ENCODE measurements at places on chromosomes 4 and X.

- DNase-seq = peak; percentile 26
Observed at GRCh38 chrX:149527705-149528104, 13.1 kb upstream of the EOLA1 start.

DNA sequence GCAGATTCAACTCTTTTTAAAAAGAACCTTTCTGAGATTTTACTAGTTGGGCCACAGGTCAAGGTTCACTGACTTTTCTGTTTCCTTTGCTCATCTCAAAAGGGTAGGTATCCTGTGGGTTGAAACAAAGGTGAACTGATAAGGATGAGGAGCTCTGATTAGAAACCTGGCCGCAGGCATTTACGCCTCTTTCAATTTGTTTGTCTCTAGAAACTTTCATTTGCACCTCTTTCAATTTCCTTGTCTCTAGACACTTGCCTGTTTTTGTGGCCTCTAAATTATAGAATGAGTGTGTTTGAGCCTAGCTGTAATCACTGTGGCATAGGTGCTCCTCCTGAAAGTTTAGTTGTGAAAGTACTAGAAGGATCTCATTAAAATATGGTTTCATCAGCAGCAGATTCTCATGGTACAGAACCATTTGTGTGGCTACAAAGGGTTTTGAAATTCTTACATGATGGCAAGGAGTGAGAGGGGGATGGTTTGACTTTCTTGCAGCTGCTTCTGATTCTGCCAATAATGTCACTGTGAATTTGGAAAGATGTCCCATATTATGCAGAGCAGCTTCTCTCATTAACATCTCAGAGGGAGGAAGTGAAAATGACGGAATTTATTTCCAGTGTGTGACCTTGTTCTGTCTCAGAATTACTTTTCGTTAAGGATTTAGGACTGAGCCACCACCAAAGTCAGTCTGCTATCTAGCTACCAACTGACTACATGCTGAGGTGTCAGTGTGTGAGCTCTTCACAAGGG lies 142.2 kb downstream of the SH2D1A start:
- DNase-seq = no peak

GRCh38 chr4:175823015-175823742 lies 11.1 kb upstream of the GPM6A start:
- no peak for DNase-seq

DNA sequence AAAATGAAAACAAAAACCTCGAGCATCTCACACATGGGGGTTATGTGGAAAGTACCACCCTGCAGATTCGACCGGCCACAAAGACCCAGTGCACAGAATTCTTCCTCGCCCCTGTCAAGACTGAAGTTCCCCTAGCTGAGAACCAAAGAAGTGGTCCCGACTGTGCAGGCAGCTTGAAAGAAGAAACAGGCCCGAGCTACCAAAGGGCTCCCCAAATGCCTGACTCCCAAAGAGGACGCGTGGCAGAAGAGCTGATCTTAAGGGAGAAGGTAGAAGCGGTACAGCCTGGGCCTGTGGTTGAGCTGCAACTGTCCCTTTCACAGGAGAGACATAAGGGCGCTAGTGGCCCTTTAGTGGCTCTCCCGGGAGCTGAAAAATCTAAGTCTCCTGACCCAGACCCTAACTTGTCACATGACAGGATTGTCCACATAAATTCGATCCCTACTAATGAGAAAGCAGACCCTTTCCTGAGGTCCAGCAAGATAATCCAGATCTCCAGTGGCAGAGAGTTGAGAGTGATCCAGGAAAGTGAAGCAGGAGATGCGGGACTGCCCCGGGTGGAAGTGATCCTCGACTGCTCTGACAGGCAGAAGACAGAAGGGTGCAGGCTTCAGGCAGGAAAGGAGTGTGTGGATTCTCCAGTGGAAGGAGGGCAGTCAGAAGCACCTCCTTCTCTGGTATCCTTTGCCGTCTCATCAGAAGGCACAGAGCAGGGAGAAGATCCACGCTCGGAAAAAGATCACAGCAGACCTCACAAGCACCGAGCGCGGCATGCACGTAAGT lies 108.8 kb upstream of the MYOZ2 start:
- DNase-seq = no peak

DNA sequence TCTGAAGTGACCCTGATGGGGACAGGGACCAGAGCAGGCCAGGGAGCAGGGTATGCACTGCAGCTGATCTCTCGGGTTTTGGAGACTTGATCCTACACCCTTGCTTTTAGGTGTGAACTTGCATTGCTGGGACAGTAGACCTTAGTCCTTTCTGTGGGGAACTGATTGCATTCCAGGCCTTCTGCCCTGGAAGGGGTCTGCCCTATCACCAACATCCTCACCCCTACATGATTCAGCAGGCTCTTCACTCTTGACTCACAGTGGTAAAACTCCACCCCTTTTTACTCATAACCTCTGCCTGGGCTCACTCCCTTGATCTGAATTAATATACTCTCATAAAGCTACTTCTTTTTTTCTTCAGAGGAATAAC lies 6.6 kb upstream of the DDX60L start:
- peak; percentile 88 for DNase-seq

DNA sequence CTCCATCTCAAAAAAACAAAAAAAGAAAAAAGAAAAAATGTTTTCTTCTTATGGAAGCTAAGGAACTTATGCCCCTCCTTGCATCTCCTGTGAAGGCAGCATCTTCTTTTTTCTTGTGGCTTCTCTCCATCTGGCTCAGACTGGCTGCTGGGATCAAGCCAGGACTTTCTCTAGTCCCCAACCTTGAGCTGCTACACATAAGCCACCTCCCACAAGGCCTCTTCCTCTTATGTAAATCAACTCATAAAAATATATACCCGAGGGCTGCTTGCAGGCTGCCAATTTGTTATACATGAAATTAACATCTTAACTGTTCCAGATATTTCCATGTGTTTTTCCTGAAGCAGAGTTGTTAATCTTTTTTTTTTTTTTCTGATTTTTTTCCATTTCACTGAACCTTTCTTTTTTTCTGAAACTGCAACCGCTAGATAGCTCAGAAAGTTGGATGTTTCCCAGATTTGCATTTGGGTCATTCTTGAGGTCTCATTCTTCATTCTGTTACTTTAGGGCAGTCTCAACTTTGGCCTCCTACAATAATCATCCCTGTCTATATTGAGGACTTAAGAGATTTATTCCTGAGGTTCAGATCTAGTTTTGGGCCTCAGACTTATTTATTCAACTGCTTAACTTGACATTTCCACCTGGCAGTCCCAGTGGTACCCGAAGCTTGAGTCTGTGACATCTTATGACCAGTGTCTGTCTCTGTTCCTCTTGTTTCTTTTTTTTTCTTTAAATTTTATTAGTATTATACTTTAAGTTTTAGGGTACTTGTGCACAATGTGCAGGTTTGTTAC lies 10.3 kb downstream of the SNX25 start:
- DNase-seq = no peak

DNA sequence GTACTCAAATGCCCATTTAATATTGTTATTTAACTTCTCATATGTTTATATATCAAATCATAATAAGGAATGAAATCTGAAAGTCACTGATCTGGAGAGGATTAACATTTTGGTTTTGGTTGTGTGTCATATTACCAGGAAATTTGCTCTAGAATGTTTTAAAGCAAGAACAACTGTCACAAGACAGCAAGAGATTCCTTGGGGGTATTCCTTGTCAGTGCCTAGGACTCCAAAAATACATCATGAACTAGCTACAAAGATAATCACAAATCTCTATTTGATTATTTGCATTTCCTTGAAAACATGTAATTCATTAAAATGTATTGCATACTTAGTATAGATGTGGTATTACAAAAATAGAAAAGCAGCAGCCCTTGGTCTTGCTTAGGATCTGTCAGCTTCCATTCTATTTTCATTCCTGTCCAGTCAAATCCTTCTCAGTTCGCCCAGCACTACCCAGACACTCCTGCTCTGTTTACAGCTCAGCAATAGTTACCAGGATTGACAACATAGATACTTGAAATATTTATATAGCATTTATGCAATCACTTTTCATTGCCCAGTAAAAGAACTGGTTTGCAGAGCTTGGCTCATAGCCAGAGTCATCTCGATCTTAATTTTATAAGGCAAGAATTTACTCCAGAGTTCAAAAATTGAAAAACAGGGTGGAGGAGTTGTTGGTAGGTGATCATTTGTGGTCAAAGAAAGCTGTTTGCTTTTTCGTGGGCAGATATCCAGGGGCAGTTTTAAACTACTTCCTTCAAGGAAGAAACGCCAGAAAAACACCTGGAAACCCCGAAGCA lies 9.2 kb upstream of the BMP3 start:
- no peak for DNase-seq

GRCh38 chr4:61200187-61200915 lies at the start of gene ADGRL3:
ADGRL3 (plus strand) TSS chr4:61200326.
- no peak for DNase-seq

DNA sequence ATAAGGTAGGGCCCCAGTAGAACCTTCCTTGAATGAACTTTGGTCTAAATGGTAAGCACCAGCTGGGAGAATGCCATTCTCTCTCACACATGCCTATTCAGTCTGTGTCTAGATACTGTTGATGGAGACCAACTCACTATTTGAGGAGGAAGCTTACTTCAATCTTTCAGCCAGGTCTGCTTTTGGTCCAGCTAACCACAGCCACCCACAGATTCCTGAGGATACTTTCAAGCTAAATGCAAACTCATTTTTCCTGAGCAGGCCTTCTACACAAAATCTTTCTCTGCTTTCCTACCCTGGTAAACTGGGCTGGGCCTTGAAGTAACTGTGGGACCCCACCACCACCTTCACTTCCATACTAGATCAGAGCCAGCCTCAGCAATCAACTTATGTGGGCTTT lies 76.9 kb upstream of the KLF3 start:
- no peak for DNase-seq

GRCh38 chr4:54553001-54553400 lies 104.8 kb upstream of the KIT start:
- no peak for DNase-seq

- no peak for DNase-seq
Observed at GRCh38 chr4:53015681-53016080, 153.6 kb downstream of the RASL11B start.
